ENCODE measurements at places on chromosomes 7 and 10.

- no peak for DNase-seq
These were observed 70.9 kb downstream of the DNAJB6 start for GRCh38 chr7:157407512-157408257.

- DNase-seq, result no peak
These were observed 41.3 kb upstream of the GLI3 start for GRCh38 chr7:42278344-42278743.

- DNase-seq, result no peak
These were observed 7.6 kb downstream of the PSMA2 start for GRCh38 chr7:42924223-42924838.

DNA sequence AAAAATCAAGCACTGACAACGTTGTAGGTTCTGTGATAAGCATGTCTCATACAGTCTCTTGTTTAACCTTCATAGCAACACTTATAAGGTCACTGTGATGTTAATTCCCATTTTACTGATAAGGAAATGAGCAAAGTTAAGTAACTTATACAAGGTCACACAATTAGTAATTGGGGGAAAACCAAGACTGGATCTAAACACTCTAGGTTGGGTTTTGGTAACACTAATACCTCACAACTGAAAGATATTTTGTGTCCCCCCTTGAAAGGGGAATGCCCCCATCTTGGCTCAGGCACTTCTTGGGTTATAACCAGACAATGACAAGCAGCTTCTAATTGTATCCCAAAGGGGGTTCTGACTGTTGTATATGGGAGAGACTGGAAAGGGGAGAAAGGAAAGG, 36.0 kb upstream of the ABCB4 start:
- no peak for DNase-seq

DNA sequence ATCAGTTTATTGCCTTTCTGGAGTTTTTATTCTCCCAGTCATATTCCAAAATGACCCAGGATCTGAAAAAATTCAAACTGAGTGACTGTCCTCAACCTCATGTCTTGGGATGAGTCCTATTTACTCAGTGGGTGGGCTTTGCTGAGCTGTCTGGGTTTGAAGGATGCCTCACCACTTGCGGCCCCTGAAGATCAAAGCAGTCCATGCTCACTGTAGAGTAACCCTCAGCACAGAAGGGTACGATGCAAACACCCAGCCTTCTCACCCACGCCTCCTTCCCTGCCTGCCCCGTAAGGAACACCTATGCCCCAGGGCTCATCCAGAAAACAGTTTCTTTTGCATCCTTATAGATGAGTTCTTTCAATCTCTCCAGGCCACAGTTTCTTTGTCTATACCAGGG, 42.2 kb upstream of the GRB10 start:
- DNase-seq, result no peak

DNA sequence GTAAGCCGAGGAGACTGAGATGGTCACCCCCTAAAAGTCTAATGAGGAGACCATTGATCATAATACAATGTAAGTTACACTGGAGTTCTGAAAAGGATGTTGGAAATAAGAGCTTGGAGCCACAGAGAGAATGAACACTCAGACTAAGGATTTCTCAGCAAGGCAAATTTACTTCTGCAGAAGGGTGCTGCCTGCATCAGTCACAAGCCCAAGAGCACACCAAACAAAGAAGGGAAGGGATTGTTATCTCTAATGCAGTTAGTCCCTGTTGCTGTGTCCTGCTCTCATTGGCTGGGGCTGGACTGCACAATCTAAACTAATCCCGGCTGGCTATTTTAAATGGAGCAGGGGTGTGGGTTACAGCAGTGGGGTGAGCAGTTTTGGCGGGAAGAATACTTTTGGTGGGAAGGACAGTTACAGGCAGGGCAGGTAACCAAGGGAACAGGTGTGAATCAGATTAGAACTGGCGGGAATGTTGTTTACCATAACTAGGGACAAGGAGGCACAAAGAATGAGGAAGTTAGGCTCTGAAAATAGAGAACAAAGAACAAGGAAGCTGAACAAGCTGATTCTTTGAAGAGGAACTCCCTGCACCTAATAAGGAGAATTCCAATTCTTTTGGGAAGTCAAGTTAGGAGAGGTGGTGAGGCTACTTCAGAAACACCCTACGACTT, 30.3 kb upstream of the TRIM24 start:
- DNase-seq, result no peak

DNA sequence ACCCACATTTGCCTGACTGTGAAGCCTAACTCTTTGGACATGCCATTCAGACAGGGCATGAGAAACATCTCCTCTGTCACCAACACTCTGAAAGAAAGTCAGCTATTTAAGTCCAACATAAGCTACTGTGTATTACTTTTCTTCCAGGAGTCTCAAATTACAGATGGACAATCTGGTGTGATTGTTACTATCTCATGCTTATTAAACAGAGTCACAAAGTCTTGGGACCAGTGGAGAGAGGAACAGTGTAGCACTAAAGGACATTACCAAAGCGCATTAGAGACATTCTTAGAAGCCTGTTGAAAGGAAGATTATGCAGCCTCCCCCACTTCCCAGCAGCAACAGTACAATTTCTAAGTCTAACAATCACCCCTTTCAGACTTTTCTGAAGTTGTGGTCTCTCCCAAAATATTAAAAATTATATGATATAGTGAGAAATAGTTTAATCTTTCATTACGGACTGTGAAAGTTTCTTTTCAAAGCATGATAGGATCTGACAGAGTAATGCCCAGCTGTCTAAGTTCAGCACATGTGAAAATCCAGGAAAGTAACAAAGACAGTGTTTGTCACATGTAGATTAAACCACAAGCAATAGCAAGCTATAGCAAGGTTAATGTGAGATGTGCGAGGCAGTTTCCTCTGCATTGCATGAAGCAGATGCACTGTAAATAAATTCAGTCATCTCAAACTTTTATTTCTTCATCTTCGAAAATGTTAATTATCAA, 280.9 kb upstream of the FZD8 start:
- no peak for DNase-seq

DNA sequence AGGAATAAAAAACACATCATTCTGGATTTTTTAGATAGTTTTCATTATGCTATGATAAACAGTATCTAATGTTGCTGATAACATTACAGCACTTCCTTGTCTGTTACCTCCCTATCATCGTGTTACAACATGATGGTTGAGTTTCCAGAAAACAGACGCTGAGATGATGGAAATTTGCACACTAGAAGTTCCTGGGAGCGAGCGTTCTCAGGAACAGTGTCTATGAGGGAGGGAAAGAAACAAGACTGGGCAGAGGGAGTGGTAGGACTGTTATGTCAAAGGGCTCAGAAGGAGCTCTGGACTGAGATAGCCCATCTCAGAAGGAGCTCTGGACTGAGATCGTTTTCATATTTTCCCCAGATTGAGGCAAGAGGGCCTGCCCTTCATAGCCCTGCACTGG, 121.6 kb downstream of the REEP3 start:
- no peak for DNase-seq

GRCh38 chr7:82319674-82320118, 123.9 kb downstream of the CACNA2D1 start:
- DNase-seq, result peak; percentile 89

DNA sequence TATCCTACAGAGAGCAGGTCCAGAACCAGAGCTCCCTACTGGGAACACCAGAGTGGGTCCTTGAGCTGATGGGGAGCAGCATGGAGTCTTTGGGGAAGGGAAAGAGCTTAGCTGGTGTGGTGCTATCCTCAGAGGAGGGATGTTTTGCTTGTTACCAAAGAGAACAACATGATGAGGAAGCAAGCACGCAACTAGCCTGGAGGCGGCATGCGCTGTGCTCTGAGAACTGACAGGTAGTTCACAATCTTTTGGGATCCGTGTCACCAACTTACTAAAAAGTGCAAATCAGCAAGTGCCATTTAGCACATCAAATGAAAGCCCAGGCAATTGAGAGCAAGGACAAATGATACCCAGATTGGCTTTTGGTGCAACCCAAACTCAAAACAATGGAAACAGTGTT, 257.9 kb downstream of the DPP6 start:
- DNase-seq, result no peak

DNA sequence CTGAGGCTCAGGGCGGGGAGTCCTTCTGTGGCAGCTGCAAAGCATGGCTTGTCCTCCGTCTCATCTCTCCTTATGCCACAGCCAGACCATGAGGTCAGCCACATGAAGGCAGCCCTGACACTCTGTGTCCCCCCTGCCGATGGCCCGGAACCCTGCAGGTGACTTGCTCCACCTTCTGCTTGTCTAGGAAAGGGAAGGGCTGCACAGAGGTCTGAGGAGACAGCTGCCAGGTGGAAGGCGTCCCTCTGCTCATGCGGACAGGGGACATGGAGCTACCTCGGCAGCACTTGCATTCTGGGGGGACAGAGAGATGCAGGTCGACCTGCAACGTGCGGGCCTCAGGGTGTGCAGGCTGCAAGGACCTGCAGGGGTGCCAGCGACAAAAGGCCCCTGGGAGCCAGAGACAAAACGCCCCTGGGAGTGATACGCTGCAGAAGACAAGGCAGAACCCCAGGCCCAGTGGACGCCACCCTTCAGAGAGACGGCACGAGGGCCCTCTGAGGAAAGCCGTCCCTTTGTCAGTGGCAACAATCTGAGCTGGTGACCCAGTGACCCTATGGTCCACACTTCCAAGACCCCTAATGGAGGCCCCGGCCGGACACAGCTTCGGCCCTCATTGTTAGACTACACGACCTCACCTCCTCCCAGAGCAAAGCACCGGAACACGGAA, 205.2 kb upstream of the PPP2R2D start:
- DNase-seq, result no peak

DNA sequence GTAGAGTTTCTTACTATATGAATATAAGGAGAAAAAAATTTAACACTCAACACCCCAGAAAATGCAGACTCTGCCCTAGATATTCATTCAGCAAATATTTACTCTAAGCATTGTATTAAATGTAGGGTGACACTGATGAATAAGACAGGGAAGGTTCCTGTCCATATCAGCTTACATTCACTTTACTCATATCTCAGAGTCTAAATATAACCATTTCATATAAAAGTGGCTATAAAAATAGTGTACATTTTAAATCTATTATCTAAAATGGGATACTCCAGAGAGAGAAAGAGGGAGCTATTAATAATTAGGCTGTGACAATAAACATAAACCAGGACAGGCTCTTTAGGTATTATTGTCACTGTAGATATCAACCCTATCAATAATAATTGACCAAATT, 104.0 kb downstream of the PKD1L1 start:
- no peak for DNase-seq

DNA sequence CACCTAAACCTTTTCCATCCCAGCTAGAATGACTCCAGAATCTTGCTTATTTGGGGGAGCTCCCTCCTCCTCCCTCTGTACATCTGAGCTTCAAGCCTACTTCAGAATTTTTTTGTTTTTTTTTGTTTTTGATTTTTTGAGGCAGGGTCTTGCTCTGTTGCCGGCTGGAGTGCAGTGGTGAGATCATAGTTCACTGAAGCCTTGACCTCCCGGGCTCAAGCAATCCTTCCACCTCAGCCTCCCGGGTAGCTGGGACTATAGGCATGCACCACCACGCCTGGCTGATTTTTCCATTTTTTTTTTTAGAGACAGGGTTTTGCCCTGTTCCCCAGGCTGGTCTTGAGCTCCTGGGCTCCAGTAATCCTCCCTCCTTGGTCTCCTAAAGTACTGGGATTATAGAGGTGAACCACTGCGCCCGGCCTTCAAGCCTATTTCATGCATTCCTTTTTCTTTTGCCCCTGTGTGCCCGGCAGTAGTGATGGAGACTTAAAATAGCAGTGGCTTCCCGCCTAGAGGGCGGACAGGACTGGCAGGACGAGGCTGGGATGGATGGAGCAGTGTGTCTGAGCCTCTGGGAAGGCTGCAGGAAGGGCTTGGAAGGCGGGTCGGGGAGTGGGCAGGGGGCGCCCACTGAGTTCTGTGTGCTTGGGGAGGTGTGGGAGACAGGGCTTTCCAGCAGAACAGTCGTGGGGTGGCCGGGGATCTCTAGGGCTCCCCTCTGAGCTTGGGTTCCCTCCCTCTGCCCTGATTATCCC, 8.8 kb downstream of the CUX1 start:
- no peak for DNase-seq

- no peak for DNase-seq
These were observed 145.7 kb upstream of the FERD3L start for GRCh38 chr7:19290968-19291367.
